ENCODE measurements at places on chromosomes 12 and 14.
A peak's percentile ranks its signal among the peaks of the same experiment; 100 is the strongest.

- DNase-seq, result peak; percentile 34
Observed at GRCh38 chr12:110743571-110744093, 941 bp upstream of the PPP1CC start.

- no peak for DNase-seq
Observed at GRCh38 chr14:76051717-76052465, 66.3 kb downstream of the IFT43 start.

- DNase-seq, result no peak
Observed at GRCh38 chr12:82054566-82054965, 295.4 kb upstream of the PPFIA2 start.

DNA sequence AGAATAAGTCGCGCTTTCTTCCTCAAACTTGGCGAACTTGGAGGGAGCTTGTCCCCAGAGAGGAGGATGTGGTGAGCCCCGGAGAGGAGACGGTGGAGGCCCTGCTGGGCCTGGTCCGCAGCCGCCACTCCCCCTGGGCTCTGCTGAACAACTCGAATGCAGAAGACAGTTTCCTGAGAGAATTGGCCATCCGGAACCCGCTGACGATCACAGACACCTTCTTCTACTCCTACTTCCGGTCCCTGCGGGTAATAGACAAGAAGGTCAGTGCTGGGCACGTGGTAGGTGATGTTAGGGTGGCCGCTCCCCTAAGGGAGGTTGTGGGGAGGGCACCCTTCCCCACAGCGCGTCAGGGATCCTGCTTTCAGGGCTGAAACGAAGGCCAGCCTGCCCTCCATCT is 1.6 kb downstream of the LRRC43 start:
- DNase-seq, result no peak

- no peak for DNase-seq
Observed at GRCh38 chr14:65413739-65414045, 1.2 kb downstream of the FUT8 start.

GRCh38 chr14:104215706-104216334 is 77.4 kb downstream of the KIF26A start:
- no peak for DNase-seq

- no peak for DNase-seq
Observed at GRCh38 chr12:66061557-66062289, 68.8 kb downstream of the LLPH start.

DNA sequence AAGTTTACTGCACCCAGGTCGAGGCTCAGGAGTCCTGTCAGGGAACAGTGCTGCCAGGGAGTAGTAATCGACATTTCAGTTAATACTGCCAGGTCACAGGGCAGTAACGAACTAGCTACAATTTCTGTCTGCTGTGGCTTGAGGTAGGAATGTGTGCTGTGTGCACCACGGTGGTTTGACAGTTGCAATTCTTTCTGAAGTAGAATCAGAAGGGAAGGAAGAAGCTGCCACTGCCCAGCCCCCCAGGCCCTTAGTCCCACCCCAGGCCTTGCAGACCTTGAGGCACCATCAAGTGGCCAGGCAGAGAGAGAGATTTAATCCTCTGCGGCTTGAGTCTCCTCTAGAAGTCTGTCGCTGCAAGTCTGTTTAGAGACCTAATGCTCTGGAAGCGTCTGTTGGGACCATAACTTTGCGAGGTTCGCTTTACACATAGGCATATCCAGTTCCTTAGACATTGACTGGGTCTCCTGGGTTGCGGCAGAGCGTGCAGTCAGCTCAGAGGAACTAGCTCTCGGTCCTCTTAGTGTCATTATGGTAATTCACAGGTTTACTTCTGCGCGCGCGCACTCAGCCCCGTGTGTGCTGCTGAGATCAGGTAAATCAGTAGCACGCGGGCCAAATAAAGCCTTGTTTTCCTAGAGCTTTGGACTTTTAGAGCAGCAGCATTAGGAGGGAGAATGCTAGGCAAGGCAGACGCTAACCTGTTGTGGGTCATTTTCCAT is 9.8 kb downstream of the NKX2-1 start:
- DNase-seq, result no peak

GRCh38 chr12:132437943-132438700 is 51.8 kb upstream of the FBRSL1 start:
- DNase-seq, result no peak

DNA sequence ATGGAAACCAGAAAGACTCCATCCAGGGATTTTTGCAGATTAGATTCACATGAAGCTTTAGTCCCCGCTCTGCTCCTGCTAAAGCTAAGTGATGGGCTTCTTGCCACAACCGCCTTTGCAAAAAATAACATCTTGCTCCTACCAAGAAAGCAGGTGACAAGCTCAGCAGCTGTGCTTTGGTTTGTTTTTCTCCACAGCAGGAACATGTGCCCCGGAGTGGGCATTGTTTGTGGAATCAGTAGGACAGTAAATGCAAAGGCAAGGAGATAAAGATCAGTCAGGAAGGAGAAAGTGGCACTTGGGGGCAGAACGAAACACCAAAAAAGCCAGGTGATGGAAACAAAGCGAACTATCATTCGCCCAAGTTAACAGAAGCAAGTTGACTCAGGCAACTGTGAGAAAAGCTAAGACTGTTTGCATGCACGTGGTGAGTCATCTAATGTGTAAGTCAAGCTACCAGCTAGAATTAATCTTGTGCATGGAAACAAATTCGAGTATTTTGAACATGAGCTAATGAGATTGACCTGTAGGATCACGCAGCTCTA is 165.5 kb upstream of the PLXNC1 start:
- DNase-seq, result peak; percentile 75

DNA sequence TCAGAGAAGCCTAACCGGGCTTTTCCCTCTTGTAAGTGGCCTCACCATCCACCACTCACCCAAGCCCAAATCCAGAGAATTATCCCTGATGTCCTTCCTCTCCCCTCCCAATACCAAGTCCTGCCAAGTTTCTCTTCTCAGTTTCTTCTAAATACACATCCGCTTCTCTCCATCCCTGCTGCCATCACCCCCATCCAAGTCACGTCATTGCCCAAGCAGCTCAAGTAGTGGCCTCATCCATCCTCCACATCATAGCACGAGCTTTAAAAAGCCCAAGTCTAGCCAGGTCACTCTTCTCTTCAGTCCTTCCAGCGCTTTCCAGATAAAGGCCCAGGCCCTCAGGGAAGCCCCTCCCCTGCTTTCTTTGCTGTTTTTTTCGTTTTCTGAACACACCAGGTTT is 25.4 kb downstream of the IL31 start:
- no peak for DNase-seq

DNA sequence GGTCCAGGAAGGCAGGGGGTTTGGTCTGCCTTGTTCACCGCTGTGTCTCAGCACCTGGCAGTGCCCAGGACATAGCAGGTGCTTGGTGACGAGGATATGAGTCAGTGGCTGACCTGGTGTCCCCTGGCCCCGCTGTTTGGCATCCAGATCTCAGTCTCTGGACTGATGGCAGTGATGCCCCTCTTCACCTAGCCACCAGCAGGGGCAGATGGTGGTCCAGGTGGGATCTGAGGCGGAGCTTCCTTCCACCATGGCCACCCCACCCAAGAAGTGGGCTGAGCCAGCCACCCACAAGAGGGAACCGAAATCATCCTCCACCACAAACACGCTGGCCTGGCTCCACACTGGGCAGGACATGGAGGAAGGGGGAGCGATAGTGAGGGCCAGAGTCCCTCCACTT is 16.1 kb upstream of the SH2B3 start:
- no peak for DNase-seq

GRCh38 chr12:40827683-40828592 is 135.7 kb downstream of the CNTN1 start:
- DNase-seq, result no peak

GRCh38 chr12:110647631-110648040 is 33.7 kb downstream of the TCTN1 start:
- DNase-seq, result no peak

DNA sequence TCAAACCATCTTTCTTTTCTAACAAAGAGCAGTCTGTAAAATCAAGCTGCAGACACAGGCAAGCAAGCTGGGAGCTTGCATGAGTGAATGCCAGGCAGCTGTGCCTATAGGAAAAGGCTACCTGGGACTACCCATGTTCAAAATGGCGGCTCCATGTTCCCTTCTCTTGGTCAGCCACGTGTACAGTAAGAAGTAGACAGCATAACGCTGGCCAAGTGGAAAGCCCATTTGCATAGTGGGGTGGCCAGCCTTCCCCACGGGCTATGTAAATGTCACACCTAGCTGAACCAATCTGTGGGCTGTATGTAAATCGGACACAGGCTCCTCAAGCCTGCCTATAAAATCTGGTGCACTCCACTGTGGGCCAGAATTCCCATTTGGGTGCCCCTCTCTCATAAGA is 117.1 kb downstream of the SYT10 start:
- no peak for DNase-seq

DNA sequence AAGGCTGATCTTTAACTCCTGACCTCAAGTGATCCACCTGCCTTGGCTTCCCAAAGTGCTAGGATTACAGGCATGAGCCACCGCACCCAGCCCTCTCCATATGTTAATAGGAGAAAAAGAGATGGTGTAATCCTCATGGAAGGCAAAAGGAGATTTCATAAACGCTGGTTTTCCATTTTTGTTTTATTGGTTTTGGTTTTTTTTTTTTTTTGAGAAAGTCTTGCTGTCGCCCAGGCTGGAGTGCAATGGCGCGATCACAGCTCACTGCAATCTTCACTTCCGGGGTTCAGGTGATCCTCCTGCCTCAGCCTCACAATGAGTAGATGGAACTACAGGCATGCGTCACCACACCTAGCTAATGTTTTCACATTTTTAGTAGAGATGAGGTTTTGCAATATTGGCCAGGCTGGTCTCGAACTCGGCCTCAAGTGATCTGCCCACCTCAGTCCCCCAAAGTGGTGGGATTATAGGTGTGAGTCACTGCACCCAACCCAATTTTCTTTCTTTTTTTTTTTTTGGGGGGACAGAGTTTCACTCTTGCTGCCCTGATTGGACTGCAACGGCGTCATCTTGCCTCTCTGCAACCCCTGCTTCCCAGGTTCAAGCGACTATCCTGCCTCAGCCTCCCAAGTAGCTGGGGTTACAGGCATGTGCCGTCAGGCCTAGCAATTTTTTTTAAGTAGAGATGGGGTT is 8.1 kb downstream of the PTGES3 start:
- DNase-seq, result no peak

DNA sequence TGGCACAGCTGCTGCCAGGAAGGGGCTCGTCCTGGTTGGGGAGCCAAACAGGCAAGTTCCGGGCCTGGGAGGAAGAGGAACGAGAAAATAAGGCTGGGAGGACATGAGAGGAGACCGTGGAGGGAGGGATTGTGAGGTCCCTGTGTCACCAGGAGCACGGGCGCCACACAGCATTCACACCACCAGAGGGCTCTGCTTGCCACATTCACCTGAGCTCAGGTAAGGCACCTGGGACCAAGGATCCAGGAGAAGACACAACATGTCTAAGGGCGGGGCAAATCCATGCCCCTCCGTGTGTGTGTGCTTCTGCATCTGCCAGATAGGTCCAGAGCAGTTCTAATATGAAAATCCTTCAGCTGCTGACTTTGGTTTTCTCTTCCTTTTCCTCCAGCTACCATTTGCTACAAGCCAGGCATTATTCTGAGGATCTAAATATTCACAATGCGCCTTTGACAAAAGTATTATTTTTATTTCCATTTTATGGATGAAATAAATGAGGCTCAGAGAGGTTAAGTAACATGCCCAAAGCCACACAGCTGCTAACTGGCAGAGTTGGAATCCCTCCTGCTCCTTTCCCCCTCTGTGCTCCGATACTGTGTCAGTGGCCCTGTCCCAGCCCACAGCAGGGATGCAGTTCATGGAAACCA is 14.6 kb downstream of the RAPGEF3 start:
- no peak for DNase-seq

GRCh38 chr14:77203611-77204458 is 22.2 kb downstream of the TMEM63C start:
- peak; percentile 6 for DNase-seq

- DNase-seq, result no peak
Observed at GRCh38 chr12:130339951-130340350, 2.3 kb downstream of the PIWIL1 start.

DNA sequence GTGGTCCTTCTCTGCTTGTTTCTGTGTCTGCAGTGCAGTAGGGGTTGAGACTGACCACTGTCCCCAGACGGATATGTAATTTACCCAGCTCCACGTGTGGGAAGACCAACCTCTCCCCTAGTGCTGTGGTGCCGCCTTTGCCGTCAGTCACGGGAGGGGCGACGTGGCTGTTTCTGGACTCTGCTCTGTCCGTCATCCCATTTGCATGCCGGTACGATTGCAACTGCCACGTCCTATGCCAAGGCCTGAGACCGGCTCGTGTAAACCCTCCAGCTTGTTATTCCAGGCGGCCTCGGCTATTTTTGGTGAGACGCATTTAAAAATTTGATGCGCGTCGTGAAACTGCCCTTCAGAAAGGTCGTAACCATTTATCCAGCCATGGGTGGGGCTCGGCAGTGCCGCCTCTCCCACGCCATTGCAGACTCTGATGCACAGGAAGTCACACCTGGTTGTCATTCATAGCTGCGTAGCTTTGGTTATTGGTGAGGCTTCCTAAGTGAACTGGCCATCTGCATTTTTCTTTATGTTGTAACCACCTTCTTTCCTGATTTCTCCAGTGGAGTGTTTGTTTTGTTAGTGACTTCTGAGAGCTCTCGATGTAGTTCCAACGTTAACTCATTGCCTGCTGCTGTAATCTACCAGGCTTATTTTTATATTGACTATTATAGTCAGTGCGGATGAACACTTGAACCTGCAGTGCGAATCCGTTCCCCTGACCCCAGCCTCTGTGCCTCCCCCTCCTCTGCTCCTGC is 75.1 kb downstream of the ADGRD1 start:
- no peak for DNase-seq

DNA sequence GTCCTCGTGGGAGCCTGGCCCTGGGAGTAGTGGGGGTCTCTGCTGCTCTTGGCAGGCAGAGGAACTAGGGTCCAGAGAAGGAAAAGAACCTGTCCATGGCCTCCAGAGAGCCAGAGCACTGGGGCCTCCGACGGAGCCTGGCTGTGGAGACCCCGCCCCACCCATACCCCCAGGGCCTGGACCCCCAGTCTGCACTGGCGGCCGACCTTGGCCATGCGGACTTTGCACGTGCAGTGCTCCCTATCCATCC is 1.1 kb downstream of the BEGAIN start:
- no peak for DNase-seq

DNA sequence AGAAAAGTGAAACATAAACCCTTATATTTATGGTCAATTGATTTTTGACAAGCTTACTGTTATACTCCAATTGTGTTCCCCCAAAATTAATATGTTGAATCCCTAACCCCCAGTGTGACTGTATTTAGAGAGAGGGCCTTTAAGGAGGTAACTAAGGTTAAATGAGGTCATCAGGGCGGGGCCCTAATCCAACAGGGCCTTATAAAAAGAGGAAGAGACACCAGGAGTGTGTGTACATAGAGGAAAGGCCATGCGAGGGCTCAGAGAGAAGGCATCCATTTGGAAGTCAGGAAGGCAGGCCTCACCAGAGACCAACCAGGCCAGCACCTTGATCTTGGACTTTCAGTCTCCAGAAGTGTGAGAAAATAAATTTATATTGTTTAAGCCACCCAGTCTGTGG is 6.5 kb upstream of the VTI1B start:
- no peak for DNase-seq

DNA sequence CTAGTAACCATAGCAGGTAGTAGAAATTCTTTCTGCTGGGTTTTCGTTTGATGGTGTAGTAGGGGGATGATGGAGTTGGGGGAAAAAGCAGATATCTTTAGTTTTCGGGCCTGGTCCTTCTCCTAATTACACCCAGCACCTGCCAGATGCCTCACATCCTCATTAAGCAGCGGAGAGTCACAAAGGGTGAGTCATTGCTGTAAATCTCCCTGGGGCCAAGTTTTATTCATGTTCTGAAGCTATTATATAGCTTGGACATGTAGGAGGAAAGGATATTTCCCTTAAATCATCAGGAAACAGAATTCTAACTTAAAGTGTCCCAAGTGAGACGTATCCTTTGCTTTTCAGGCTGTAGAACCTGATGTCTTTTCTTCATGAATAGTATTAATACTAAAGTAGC is 4.9 kb upstream of the NECAP1 start:
- no peak for DNase-seq

- peak; percentile 86 for DNase-seq
Observed at GRCh38 chr14:65824285-65824977, 411.9 kb downstream of the FUT8 start.

All from choroid plexus epithelial cell (primary cell).